ENCODE measurements at places on chromosomes 2 and 18.

- no peak for DNase-seq
These were observed 54.6 kb downstream of the LANCL1 start for GRCh38 chr2:210421916-210422315.

DNA sequence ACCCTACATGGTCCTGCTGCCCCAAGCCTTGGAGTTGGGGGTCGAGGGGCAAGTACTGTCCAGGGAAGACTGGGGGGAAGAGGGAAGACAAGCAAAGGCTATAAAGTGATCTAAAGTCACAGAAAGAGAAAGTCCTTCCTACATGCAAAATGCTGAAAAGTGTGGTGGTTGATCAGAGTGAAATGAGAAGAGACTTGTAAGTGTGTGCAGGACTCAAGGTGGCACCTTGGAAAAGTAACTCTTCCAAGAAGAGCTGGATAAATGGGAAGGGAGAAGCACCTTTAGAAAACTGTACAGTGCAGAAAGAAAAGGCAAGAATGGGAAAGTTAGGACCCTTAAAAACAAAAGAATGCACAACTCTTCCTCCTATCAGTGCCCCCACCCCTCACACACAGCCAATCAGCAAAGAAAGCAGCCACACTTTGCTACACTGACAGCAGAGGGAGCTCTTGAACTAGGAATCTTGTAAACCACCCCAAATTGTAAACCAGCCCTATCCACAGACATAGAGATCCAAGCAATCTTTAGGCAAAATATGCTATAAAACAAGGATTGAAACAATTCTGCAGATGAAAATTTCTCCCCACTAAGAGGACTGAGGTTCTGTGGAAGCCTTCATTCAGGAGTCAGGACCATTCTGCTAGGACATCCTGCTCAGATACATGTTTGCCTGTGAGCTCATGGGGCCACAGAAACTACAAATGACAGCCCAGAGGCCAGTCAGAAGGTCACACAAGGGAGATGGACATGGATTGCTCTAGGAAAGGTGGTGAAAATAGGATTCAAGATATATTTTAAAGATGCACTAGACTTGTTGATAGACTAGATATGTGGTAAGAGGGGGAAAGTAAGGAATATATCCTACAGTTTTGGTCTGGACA lies 146.4 kb downstream of the FTCDNL1 start:
- peak; percentile 64 for DNase-seq

- no peak for DNase-seq
These were observed 150.2 kb upstream of the SPATS2L start for GRCh38 chr2:200156166-200156835.

DNA sequence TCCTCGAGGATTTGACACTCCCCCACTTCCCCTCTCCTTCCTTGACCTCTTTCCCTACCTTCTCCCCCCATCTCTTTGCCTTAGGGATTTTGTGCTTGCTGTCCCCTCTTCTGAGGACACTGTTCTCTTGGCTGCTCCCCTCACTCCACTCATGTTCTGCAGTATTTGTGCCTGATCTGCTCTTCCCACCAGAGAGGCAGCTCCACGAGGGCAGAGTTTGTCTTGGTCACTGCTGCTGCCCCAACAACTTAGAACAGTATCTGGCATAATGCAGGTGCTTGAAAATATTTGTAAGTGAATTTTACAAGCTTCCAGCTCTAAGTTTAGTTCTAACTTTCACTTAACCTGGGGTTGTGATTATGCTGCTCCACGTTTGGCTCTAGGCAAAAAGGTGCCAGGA lies 10.0 kb upstream of the WIPF1 start:
- DNase-seq: no peak

- DNase-seq: no peak
These were observed 381.0 kb downstream of the MTX2 start for GRCh38 chr2:176650104-176650837.

DNA sequence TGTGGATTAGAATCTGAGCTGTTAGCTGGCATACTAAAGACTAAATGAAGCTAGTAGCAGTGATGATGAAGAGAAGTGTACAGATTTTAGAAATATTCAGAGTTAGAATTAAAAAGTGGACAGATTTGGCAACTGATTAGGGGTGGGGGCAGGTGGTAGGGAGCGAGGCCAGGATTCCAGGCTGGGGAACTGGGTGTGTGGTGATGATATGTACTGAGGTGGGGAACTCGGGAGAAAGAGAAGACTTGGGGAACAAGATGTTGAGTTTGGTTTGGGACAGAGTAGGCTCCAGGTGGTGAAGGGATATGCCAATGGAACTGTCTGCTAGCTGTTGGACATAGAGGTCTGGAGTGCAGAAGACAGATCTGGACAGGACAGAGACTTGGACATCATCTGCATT lies 9.2 kb upstream of the CYP26B1 start:
- DNase-seq: no peak

DNA sequence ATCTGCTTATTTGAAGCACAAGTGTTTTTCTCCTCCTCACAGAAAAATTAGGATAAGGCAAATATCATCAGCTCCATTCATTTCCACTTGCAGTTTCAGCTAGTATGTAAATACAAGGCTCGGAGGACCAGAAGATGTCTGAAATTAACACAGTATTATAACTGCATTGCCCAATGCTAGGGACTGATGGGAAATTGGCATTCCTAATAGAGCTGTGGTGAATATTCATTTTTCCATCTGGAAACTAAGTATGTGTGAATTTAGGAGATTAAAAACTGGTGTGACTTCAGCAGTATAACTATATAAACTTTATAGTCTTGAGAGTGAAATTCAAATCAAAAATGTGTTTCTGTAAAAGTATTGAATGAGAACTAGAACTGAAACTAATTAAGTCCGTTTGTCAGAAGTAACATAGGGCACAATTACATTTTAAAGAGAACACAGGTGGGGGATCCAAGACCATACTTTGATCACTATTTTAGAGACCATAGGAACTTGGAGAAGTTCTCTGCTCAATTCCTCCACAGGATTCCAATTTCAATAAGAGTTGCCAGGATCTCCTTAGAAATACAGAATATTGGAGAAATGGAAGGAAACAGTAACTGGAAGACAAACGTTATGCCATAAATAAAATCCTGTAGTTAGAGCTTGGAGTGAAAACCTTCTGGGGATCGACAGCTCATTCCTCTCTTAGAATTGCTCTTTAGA lies 12.1 kb upstream of the ITGA6 start:
- DNase-seq: peak; percentile 93

DNA sequence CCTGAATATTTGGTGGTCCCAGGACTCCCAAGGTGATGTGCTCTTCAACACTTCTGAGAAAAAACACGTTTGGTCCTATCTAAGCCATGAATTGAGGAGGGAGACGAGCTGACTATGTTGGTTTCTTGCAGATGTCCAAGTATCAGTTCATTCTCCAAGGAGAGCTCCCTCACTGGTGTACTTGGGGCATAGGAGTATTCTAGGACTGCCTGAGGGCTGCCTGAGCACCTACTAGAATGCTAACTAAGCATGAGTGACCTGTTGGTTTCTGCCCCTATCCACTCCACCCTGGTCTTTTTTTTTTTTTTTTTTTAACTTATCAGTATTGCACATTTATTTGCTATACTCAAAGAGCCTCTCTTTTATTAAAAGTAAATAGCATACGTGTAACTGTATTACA lies 200.5 kb upstream of the FANCL start:
- no peak for DNase-seq

GRCh38 chr2:64466478-64467085 lies 12.6 kb downstream of the LGALSL start:
- no peak for DNase-seq

GRCh38 chr2:143261986-143262385 lies 132.8 kb downstream of the ARHGAP15 start:
- DNase-seq: no peak

DNA sequence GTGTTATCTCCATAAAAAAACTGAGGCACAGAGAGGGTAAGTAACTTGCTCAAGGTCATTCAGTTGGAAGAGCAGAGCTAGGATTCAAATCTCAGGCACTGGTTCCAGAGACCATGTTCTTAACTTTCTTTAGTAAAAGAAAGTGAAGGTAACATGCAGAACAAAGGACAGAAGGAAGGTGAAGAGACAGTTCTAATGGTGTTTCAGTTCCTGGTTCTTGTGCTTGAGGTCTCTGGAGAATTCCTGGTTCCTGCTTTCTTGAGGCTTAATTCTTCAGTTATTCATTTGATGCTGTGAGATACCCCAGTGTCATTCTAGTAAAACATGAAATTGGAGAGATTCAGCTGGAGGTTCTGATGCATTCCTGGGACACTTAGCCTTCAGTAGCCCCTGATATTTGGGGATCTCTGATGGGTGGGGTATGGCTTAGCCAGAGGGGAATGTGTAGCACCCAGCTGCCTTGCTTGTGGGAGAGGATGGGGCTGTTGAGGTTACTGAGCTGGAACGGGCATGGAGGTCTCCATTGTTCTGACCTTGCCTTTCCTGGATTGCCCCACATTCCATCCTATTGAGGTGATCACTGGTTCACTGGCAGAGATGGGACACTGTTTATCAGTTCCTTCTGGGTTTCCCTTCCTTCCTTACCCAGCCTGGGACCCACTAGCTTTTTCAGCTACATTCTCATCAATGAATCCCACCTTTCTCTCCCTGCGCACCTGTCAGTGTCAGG lies 46.8 kb downstream of the SEMA4F start:
- no peak for DNase-seq

GRCh38 chr2:210363261-210363660 lies 48.3 kb upstream of the MYL1 start:
- DNase-seq: no peak

GRCh38 chr2:221077251-221077650 lies 494.9 kb downstream of the EPHA4 start:
- no peak for DNase-seq

DNA sequence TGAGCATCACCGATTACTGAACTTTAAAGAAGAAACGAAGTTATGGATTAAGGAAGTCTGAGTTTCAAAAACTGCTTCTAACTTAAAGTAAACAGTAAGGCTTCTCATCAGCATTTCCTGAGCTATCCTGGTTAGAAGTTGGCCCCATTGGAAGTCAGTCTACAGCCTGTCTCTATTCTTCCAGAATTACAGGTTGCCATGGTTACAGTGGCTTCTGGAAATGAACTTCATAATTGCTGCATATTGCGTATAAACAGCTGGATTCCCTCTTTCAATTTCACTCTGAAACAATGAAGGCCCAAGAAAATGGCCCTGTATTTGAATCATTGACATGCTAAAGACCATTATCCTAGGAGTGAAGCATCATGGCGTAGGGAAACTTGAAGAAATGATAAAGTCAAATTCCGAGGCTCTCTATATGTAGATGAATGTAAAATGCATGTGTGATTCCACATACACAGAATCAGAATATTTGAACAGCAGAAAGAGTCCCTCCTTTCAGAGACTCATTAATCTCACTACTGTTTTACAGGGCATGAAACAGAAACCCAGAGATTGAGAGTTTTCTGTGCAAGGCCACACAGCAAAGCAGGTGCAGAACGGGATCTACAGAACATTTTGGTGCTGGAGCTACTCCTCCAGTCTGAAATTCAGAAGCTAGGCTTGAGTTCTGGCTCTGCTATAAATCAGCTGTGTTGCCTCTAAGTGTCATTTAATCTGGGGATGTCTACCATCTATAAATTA lies 856.4 kb upstream of the CELF4 start:
- no peak for DNase-seq

DNA sequence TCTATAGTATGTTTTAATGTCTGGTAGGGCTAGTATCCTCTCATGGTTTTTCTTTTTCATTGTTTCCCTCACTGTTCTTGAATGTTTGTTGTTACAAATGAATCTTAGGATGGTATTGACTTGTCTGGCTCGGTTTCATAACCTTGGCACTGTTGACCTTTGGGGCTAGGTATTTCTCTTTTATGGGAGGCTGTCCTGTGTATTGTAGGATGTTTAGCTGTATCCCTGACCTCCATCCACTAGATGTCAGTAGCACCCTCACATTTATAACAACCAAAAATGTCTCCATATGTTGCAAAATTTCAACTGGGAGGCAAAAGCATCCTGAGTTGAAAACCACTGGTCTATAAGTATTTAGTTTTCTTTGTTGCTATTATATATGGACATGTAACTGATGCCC lies 7.0 kb upstream of the AOX1 start:
- no peak for DNase-seq

Data from NCI-H510A treated with DMSO at 0.1 percent for 48 hours (cell line).